ENCODE measurements at places on chromosomes 6 and 20.

DNA sequence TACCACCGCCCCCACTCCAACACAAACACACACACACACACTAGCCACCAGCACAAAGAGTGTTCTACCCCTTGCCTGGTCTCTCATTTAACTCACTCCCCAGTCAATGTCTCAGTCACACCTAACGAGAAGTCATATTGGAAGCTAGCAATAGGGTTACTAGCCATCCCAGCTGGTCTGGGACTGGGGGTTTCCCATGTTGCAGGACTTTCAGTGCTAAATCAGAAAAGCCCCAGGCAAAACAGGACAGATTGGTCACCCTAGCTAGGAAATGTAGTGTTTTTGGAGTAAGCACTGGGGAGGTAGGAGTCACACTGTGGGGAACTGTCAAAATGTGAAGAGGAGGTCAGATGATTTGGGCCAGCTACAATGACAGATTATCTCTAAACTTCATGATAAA lies 158.1 kb downstream of the UNC5CL start:
- DNase-seq: no peak

GRCh38 chr6:322940-323729 lies 30.8 kb downstream of the DUSP22 start:
- no peak for DNase-seq

DNA sequence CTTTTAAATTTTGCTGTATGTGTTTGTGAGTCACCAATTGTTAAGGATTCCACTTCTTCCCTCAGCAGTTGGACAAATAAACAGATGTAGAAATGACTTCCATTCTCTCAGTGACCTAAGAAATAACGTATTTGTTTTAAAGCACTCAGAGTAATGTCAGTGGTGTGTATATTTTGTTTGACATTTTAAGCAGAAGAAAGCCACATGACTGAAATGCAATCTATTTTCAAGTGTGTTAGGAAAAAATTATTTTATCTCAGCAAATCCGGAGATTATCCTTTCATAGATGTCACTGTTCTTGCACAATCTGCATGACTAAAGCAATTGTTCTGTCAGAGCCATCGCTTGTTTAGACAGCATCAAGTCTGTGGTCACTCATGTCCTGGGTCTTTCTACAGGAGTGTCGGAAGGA lies 77.1 kb downstream of the JAG1 start:
- no peak for DNase-seq

- DNase-seq: no peak
Measured at GRCh38 chr20:50073500-50073899, 39.5 kb downstream of the UBE2V1 start.

All from NCI-H1092 (cell line).